Stimulated activated CD4-positive, alpha-beta T cell treated with anti-CD3 and anti-CD28 coated beads, Interleukin-2, amount 100 ng/mL, for 24 hours (primary cell): ENCODE measurements at places on chromosomes 7 and 10.

GRCh38 chr7:154748089-154748786 lies 254.7 kb downstream of the PAXIP1 start:
- no peak for DNase-seq

DNA sequence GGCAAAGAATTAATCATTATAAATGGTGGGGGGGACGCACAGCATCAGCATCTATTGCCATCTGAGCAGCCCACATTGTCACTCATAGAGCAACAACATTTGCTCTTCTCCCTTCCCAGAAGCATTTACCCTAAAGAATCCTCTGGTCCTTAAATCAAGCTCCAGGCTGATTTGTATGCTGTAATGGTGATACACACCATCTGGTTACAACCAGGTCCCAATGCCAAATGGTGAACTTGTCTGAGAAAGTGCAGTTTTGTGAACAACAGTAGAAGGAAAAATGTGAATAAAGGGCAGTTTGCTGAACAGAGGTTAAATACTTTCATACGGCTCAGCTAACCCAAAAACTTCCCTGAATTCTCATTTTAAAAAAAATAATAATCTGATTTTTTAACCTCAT lies 38.8 kb upstream of the TCF7L2 start:
- DNase-seq: no peak

DNA sequence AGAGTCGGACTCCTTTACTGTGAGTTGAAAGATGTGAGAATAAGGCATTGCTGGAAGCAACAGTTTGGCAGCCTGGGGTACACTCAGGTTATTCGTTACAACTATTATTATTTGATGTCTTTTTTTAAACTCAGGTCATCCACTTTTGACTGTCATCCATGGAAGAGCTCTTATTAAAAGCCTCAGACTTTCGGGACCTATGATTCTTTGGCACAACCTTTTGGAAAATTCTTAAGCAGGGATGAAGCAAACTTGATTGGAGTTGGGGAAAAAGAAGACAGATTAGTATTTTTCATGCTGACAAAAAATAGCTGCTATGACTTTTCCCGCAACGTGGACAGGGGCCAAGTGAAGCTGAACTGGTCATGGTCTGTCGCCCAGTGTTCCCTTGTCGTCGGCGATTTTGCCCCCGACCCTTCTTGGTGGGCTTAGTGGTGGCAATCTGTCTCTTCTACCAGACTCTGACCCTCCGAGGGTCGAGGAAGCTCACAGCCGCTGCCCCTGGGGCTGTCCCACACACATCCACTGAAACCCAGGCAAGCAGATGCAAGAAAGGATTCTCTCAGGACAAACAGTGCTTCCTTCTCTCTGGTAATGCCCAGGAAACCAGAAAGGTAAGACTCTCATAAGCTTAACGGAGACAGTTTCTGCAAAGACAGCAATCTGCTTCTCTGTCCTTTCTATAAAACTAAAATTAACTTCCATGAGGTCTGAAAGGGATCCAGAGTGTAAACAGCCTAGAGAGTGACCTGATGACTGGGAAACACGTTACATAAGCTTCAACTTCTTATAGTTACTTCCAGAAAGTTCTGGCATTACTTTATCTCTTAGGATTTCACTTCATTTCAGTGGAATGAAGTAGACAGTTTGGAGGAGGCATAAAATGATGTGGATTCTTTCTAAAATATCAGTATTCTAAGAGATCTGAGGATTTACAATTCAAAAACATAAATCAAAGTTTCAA lies 1.0 kb downstream of the CPED1 start:
- DNase-seq: no peak

DNA sequence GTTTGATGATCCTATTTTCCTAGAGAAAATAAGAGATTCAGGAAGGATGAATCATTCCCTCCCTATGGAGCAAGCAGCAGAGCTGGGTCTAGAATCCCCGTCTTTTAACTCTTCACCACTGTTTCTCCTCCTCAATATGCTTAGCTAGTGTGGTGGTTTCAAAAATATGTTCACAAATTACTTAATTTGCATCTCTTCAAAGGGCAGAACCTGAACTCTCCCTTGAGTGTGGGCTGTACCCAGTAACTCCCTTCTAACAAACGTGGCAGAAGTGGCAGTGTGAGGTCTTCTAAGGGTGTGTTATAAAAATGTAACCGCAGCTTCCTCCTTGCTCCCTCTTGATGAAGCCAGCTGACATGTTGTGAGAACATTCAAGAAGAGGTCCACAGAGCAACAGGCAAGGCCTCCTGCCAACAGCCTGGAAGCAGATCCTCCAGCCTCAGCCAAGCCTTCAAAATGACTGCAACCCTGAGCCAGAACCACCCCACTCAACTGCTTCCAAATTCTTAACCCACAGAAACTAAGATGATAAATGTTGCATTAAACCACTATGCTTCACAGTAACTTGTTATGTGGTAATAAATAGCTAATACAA lies 36.6 kb downstream of the SRPK2 start:
- peak; percentile 46 for DNase-seq

GRCh38 chr10:93954726-93955363 lies 38.9 kb upstream of the PLCE1 start:
- DNase-seq: no peak

DNA sequence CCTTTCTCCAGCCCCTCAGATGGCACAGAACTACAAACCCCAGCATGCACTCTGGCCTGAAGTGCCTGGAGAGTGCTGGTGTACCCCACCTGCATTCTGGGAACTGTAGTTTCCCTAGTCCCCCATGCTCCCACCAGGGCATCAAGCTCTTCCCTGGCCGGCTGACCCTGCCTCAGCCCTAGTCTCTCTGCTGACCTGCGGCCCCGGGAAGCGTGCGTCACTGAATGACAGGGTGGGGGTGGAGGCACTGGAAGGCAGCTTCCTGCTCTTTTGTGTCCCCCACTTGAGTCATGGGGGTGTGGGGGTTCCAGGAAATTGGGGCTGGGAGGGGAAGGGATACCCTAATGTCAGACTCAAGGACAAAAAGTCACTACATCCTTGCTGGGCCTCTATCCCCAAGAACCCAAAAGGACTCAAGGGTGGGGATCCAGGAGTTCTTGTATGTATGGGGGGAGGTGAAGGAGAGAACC lies 2.1 kb downstream of the NOS3 start:
- DNase-seq: no peak

- DNase-seq: no peak
Observed at GRCh38 chr10:76337641-76338040, 906.2 kb downstream of the LRMDA start.

DNA sequence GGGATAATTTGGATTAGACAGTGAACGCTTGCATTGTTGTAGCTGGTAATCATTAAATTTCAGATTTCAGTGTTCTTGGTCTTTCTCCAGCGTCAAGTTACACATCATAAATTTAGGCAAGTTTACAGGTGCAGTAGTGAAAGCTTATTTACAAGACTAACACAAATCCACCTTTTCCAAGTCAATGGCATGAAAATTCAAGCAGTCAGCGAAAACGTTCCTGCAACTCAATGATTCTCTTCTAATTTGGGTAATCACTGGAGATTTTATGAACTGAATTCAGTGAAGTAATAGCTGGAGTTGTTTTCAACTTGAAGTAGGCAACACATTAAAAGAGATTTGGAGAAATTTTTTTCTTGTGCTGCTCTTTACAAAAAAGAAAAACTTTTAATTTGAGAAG lies 17.9 kb downstream of the BCAP29 start:
- DNase-seq: no peak
